ENCODE measurements at places on chromosomes 3 and 15.
A peak's percentile ranks its signal among the peaks of the same experiment; 100 is the strongest.

- DNase-seq = no peak
These were observed 5.9 kb upstream of the FMN1 start for GRCh38 chr15:33200444-33200843.

GRCh38 chr3:117688583-117688982 lies 979.0 kb downstream of the TUSC7 start:
- no peak for DNase-seq

GRCh38 chr15:81895723-81896122 lies 150.1 kb downstream of the MEX3B start:
- no peak for DNase-seq

DNA sequence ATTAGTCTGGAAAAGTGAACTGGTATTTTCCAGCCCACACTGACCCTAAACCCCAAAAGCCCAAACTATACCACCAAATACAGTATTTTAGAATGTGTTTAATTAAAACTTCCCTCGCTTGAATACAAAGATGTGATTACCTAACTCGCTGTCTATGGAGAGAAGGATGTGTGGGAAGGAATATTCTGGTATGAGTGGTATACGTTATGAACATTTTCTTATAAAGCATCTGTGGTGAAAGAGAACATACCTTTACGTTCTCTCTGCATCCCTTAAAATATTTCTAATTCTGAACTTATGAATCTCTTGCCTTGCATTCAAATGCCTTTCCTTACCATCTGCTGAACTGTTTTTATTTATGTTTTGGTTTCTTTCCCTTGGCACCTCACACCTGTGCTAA lies 201.4 kb downstream of the MBNL1 start:
- DNase-seq = no peak

DNA sequence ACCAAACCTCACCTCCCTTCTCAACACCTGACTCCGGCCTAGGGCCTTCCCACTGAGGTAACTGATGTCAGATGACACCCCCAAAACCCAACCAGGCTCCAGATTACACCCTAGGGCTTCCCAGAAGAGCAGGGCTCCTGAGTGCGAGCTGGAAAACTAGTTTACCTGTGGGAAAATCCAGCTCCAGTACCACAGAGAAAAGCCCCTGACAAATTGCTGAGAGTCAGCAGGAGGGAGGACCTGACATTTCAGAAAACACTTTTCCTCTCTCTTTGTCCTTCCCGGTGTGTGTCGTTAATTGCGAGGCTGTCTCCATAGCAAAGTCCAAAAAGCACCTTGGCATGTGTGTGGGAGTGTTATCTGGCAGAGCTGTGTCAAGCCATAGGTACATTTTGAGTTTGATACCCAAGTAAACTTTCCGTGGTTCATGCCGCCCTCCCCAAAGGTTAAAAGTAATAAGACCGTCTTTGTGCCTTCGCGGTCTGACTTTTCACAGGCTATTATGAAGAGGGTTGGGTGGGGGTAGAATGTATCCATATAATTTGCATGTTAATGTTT lies 79.8 kb upstream of the FNDC3B start:
- DNase-seq = no peak

DNA sequence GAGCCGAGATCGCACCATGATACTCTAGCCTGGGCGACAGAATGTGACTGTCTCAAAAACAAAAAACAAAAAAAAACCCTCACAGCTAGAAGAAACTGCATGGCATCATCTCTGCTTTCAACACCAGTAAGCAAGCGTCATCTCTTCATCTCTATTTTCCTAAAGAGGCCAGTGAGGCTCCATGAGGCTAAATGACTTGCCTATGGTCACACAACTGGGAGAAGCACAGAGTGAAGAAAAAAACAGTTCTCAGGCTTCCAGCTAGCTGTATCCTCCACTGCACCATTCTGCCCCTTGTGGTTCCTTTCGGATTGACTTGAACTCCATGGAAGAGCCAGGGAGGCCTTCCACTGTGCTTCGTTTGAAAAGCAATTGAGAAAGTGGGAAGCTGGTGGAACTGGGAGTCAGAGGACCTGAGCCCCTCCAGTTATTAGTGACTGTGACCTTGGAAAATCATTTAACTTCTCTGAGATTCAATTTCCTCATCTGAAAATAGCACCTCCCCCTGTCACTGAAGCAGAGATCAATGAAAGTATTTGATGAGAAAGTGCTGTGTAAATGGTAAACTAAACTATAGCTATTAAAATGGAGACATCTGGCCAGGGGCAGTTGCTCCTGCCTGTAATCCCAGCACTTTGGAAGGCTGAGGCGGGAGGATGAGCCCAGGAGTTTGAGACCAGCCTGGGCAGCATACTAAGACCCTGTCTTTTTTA lies 32.1 kb upstream of the DENND4A start:
- DNase-seq = no peak

DNA sequence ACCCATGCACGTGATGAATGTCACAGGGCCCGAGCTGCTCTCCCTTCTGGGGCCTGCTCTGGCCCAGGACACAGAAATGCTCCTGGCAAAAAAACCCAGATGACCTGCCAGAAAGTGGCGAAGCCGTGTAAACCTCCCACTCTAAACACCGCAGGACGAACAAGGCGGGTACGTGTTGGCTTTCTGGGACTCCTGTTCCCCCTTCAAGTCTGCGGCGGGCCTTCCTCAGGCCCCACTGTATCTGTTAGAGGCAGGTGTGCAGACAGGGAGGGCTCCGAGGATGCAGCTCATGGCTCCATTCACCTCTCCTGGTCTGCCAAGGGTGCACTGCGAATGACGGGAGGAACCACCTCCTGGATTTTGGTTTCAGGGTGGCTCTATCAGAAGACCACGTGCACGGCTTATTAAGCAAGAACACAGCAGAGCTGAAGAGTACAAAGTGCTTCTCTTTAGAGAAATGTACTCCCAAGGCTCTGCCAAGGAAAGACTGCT lies 173.8 kb downstream of the ADAMTS17 start:
- no peak for DNase-seq

- DNase-seq = peak; percentile 25
These were observed 1.1 kb downstream of the PLXND1 start for GRCh38 chr3:129605203-129605921.

DNA sequence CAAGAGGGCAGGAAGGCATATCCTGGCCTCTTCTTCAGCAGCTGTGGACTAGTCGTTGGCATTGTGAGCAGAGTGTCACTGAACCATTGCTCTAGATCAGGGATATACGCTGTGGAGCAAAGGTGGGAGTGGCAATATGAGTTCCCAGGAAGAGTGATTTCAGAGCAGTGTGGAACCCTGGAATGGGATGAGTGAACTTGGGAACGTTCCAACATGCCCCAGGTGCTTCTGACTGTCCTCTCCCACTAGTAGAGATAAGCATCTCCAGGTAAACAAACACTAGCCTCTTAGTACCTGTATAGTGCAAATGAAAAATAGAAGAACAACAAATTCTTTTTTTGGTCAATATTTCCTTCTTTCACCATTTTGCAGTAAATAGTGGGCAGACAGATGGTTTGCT lies 123.6 kb upstream of the VEPH1 start:
- no peak for DNase-seq

- DNase-seq = no peak
These were observed 62.7 kb upstream of the MFGE8 start for GRCh38 chr15:88975891-88976290.

DNA sequence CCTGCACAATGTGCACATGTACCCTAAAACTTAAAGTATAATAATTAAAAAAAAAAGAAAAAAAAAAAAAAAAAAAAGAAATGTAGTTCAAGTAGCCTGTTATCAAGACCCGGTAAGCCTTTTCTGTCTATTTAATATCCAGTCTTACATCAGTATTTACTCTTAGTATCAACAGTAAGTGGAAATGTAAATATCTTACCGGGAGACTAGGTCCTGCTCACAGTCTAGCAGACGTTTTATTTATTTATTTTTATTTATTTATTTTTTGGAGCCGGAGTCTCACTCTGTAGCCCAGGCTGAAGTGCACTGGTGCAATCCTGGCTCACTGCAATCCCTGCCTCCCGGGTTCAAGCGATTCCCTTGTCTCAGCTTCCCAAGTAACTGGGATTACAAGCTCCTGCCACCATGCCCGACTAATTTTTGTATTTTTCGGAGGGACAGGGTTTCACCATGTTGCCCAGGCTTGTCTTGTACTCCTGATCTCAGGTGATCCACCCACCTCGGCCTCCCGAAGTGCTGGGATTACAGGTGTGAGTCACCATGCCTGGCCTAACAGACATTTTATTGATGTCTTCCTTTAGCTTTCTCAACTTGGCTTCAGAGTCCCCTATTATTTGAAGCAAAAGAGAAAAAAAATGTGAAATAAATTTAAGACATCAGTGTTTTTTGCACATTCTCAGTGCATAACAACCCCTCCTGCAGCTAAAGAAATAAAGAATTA lies 19.9 kb downstream of the C2CD4B start:
- DNase-seq = no peak

DNA sequence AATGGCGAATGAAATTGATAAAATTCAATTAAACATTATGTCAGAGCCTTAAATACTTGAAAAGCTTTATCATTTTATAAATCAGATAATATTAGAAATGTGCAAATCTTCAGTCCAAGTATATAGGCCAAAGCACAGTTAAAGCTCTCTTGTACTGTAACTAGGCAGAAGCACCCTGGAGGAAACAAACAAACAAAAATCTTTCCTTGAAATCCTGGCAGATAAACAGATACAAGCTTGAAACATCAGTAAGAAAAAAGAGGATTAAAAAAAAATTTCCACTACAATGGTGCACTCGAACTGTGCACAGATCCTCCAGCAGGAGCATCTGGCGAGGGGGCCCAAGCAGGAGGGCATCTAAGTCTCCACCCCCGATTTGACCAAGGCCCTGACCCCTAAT lies 166.6 kb downstream of the PLD1 start:
- DNase-seq = no peak

GRCh38 chr3:33250712-33251111 lies 26.5 kb upstream of the FBXL2 start:
- no peak for DNase-seq

DNA sequence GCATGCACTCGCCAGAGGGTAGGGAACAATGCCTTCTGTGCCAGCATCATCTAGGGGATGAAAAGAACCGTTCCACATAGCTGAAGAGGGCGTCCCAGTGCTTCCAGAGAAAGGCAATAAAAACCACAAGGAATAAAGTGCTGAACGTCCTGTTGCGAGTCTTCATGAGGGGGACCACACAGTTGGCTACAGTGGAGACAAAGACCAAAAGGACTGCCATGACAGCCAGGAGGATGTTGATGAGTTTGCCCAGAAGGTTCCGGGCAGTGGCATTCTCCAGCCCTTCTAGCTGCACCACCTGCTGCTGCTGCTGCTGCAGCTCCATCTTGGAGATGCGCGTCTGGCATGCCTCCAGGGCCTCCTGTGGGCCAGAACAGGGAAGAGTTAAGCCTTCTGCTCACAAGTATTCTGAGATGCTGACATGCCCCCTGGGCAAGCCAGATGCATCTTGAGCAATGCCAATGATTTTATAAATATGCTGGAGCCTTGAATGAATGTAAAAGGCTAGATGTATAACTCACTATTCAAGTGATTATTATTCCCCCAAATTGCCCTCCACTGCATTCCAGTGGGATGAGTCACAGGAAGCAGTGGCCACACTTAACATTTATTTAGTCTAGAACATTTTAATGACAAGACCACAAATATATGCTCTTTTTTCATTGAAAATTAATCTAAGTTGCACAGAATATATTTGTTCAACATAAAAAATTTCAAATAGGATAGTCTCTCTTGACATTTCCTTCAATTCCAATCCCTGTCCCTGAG lies 45.1 kb upstream of the PLXND1 start:
- DNase-seq = no peak

- DNase-seq = no peak
These were observed 542.7 kb upstream of the ADAMTS9 start for GRCh38 chr3:65230261-65231139.

DNA sequence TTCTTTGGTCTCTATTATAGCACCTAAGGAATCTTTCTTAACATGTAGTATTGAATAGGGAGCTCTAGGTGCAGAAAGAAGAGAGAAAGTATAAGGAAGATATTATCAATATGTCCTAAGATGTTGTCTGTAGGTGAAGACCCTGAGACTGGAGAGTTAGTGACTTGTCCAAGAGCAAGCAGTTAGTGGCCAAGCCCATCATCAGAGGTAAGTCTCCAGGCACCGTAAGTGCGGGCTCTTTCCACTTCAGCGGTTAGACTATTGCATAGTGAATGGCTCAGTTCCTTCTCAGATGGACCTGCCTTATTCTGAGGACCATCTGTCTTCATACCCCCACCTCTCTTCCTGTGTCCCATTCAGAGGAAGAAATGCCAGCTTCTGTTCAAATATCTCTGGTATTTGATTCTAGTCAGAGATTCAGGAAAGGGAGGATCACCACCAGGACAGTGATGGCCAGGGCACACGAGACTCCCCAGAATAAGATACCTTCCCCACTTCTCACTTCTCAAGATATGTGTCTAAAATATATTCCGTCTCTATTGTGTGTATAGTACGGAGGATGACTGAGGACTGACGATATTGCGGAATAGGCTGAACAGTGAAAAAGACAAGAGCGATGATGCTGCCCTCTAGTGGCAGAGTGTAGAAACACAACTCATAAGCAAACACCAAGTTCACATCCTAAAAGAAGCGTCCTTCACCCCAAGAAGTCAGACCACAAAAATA lies 19.1 kb upstream of the ADGRG7 start:
- DNase-seq = peak; percentile 18

DNA sequence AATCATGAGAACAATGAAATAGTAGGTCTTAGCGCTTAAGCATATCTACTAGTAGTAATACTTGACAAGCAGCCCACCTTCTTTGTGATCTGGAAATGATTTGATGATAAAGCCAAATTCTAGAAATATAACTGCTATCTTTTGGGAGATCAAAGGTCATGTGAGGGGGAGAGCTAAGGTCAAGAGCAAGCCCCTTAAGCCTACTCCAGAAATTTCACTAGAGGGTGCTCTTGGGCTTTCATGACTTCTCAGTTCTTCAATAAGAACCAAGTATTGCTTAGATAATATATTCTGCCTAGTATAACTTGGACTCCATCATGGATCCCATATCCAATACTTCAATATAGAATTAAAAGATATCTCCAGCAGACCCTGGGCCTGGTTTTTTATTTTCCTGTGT lies 319.6 kb downstream of the ZBTB20 start:
- DNase-seq = no peak

GRCh38 chr15:85623315-85624049 lies 171.2 kb downstream of the KLHL25 start:
- no peak for DNase-seq

DNA sequence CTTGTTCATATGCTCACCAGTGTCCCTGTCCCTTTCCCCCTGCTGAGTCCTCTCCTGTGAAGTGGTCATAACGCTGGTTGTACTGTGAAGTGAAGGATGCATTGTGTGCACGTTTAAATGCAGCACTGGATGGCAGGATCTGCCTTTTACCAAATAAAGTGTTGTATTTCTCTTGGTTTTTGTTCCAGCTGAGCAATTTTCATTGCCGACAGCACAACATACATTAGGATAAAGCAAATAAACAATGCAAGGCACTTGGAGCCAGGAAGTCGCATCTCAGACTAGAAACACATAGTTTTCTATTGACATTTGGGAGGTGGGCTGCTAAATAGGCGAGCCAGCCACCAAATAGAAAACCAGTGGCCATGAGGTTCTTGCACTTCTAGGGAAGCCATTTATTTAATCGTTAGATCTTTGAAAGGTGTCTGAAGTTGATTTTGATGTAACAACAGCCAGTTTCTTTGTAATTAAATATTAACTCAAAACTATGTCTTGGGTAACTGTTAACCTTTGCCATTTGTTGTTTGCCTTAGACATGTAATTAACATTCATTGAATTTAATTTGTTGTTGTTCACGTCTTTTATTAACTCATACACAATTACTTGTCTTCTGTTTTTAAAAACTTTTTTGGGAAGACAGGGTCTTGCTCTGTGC lies 185.3 kb downstream of the FNDC3B start:
- DNase-seq = no peak

Data from effector memory CD4-positive, alpha-beta T cell (primary cell).